Non-pigmented ciliary epithelial cell (primary cell): ENCODE measurements at places on chromosomes 2 and 18.
A peak's percentile ranks its signal among the peaks of the same experiment; 100 is the strongest.

DNA sequence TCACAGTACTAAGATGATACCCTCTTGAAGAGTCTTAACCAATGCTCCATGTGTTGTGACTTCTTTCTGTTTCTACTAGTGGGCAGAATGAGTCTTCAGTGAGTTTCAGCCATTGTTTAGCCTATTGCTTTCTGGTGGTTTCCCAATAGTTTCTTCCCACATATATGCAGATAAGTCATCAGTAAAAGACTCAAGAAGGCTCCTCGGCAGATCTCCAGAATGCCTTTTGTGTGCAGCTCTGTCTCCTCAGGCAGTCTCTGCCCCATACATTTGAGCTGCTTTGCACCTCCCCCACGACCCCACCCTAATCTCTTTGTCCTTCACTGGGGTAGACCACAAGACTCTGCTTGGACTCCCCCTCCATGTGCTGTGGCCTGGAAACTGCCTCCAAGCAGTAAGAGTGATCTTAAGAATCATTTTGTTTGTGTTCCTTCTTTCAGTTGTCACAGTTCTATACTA, 71.6 kb upstream of the CHRNA1 start:
- peak; percentile 89 for DNase-seq

- no peak for DNase-seq
Measured at GRCh38 chr18:27073404-27073830, 111.7 kb downstream of the CHST9 start.

DNA sequence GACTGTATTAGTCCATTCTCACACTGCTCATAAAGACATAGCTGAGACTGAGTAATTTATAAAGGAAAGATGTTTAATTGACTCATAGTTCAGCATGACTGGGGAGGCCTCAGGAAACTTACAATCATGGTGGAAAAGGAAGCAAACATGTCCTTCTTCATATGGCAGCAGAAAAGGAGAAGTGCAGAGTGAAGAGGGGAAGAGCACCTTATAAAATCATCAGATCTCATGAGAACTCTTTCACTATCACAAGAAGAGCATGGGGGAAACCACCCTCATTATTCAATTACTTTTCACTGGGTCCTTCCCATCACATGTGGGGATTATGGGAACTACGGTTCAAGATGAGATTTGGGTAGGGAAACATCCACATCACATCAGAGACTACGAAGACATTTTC, 43.0 kb upstream of the CAVIN2 start:
- DNase-seq, result no peak

- no peak for DNase-seq
Measured at GRCh38 chr2:18749912-18750526, 160.7 kb upstream of the NT5C1B start.

- DNase-seq, result no peak
Measured at GRCh38 chr2:222232839-222233238, 66.0 kb downstream of the PAX3 start.

DNA sequence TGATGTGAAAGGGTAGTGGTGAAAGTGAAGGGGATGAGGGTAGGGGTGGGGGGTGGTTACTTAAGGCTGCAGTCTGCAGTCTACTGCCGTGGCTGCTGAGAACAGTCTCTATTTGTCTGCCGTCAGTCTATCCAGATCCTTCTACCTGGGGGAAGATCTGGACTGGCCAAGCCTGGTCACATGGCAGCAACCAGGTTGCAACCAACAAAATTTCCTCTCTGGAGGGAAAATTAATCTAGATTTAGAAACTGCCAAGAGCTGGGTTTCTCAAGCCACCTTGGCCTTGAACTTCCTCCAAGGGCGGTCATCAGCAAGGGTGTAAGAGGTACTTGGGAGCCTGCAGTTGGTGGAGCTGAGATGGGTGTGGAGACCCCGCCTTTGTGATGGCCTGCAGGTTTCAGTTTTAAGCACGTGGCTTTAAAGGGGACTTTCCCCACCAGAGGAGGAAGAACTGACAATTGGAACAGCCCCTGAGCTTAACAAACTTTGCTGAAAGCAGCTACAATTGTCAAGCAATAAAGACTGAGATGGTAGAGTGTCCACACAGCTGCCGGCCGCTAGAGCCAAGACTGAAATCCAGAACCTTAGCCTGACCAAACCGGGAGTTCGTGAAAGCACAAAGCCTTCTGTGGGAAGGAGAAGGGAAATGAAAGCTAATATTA, 31.4 kb upstream of the KCMF1 start:
- DNase-seq, result no peak

- no peak for DNase-seq
Measured at GRCh38 chr2:138649571-138649970, 130.6 kb downstream of the NXPH2 start.

DNA sequence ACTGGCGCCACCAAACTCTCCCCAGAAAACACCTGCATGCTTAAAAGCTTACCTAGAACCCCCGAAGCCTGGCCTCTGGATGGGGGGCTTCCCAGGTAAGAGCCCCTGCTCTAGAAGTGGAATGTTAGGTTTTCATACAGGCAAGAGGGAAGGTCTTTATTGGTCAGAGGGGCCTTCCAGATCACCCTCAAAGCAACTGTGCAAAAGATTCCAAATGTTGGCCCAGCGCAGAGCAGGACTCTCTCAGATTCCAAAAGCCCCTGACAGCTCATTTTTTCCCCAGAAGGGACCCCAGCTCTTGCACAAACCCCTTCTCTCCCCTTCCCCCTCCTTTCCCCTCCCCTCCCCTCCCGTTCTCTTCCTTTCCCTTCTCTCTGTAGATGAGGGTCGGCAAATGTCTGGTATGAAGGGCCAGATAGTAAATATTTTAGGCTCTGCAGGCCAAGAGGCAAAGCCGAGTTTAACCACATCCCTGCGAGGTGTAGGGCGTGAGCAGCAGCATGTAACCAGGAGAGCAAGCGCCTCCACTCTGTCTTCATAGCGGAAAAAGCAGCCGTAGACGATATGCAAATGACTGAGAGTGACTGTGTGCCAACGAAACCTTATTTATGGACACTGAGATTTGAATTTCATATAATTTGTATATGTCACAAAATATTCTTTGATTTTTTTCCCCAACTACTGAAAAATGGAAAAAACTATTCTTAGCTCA, 116.9 kb downstream of the SMAD7 start:
- no peak for DNase-seq

DNA sequence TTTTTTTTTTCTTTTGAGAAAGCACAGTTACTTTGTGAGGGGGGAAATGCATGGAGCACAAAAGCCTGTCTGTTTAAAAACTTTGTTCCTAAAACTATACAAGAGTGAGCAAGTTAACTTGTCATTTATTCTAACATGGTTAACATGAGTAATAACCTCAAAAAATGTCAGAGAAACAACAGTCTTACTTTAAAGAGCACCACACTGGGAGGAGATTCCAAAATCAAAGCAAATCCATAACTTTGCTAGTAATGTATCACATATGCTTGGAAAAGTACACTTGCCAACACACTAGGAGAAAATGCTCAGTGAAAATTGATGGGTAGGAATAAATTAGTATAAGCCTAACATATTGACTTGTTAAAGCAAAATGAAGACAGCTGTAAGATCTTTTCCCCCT, 157.1 kb downstream of the PRPF40A start:
- no peak for DNase-seq

- peak; percentile 48 for DNase-seq
Measured at GRCh38 chr18:3758531-3758930, 308.6 kb downstream of the TGIF1 start.

- no peak for DNase-seq
Measured at GRCh38 chr2:44004735-44005602, 9.2 kb upstream of the LRPPRC start.

DNA sequence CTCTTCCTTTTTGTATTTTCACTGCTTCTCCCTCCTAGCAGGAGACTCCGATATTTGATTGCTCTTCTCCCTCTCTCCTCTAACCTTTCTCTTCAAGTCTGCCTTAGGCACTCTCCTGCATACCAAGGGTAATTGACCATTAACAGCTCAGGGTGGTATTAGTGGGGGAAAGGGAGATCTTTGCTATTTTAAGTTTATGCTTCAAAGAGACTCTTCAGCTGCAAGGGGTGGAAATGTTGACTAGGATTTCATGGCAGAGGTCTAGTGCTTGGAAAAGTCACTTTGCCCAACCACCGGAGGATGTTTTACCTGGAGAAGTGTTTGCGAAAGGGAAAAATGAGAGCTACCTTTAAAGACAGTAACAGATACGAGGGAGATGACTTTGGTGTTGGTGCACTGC, 453.7 kb downstream of the SLC4A3 start:
- no peak for DNase-seq

GRCh38 chr2:147046473-147046872, 798.4 kb upstream of the ACVR2A start:
- DNase-seq, result no peak

- DNase-seq, result no peak
Measured at GRCh38 chr2:152587187-152587947, 129.9 kb downstream of the PRPF40A start.

- no peak for DNase-seq
Measured at GRCh38 chr18:76547296-76547695, 52.3 kb upstream of the ZNF516 start.

DNA sequence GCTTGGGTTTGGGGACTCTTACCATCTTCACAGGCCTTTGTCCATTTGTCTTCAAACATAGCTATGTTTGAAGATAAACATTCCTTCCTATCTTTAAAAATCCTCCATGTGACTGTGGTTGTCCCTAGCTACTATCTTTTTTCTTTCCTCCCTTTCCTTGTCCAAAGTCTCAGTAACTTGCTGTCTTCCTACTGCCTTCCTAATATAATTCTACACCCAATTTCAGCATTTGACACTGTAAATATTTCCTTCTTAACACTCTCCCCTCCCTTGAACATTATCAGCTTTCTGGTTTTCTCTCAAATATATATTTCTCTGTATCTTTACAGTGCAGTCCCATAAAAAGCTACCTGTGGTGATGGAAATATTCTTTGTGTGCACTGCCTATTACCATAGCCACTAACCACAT, 5.3 kb upstream of the SP3 start:
- DNase-seq, result no peak

- DNase-seq, result no peak
Measured at GRCh38 chr2:140117386-140117785, 1337.2 kb upstream of the NXPH2 start.

- DNase-seq, result no peak
Measured at GRCh38 chr2:80141007-80141726, 163.4 kb downstream of the LRRTM1 start.
